ENCODE measurements at places on chromosomes 4 and X. TPM values are rescaled to one million over a fixed set of nuclear protein-coding genes. Genes with fewer than 3 reads are reported as not detected.
A peak's percentile ranks its signal among the peaks of the same experiment; 100 is the strongest.

The PKD2 gene
- 5.8 TPM for polyA plus RNA-seq

The DDX60 gene
- polyA plus RNA-seq: 28.8 TPM

The ANXA10 gene
- not detected for polyA plus RNA-seq

The MSANTD1 gene
- polyA plus RNA-seq: not detected

The VSIG1 gene
- polyA plus RNA-seq: 8.4 TPM

The ENPEP gene
- polyA plus RNA-seq: not detected

The IL2 gene
- not detected for polyA plus RNA-seq

The ELK1 gene
- polyA plus RNA-seq: 17.2 TPM

The NHS gene
- 1.0 TPM for polyA plus RNA-seq

The ARAF gene
- 74.5 TPM for polyA plus RNA-seq

The CLDN22 gene
- polyA plus RNA-seq: not detected

The TCP11X2 gene
- not detected for polyA plus RNA-seq

DNA sequence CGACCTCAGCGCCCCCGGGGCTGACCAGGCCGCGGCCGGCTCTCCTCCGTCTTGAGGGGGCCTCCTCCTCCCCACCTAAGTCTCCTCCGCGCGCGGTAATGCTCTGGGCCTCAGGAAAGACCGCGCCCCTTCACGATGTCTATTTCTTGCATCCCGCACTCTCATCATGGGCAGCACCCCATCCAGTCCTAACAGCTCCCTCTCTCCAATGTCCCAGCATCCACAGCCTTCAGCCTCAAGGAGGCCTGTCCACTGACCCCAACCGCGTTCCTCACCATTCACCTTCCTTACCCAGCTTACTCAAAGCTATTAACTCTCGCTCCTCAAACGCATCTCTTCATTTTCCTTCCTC is 77.5 kb downstream of the MAGED4 start:
- DNase-seq: no peak
- peaks cover 18% of the 10 kb centered on the region for H3K4me1 ChIP-seq
- H3K27ac ChIP-seq: peak overlapping the region; percentile 99
- H3K27me3 ChIP-seq: peaks cover 2% of the 10 kb centered on the region
- peak overlapping the region; percentile 95 for H3K4me3 ChIP-seq
- H3K36me3 ChIP-seq: no peaks in the 10 kb centered on the region

DNA sequence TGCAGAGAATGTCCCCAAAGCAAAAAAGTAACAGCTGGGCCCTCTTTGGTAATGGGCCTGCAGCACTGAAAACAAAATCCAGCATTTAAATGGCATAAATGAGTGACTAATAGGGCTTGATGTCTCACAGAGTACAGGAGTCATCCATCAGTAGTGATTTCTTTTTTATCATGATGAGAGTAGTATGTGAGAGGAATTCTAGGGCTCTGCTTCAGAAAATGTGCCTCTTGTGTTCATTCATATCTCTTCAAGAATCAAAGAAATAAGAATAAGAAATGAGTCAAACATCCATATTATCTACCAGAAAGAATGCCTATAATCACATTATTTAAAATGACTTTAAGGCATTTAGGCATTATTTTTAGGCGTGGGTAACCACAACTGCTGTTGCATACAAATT is 792.9 kb upstream of the HTR2C start:
- H3K27me3 ChIP-seq: no peaks in the 10 kb centered on the region
- no peak for DNase-seq
- H3K27ac ChIP-seq: no peak overlapping the region
- no peaks in the 10 kb centered on the region for H3K36me3 ChIP-seq
- no peaks in the 10 kb centered on the region for H3K4me1 ChIP-seq

DNA sequence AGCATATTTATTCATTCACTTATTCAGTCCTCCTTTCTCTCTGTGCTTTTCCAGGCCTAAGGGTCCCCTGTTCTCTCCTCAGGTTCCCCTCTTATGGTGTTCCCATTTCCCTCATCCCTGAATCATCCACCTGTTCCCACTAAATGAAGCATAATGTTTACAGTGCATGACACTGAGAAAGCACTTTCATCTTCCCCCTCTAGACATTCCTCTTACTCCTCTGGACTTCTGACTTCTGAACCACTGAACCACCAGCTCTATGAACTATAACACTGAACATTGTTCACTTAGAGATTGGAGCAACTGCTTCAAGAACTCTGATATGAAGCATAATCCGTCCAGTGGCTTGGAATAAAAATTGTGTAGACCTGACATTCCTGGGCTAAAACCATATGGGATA is 59.5 kb downstream of the CD38 start:
- H3K4me1 ChIP-seq: peaks cover 2% of the 10 kb centered on the region
- no peak overlapping the region for H3K4me3 ChIP-seq
- H3K27me3 ChIP-seq: no peaks in the 10 kb centered on the region
- H3K27ac ChIP-seq: no peak overlapping the region

- no peak overlapping the region for H3K4me3 ChIP-seq
- H3K27ac ChIP-seq: no peak overlapping the region
- no peak for DNase-seq
- peaks cover 5% of the 10 kb centered on the region for H3K27me3 ChIP-seq
- no peaks in the 10 kb centered on the region for H3K4me1 ChIP-seq
Measured at GRCh38 chrX:1327651-1328304, 8.8 kb upstream of the IL3RA start.

DNA sequence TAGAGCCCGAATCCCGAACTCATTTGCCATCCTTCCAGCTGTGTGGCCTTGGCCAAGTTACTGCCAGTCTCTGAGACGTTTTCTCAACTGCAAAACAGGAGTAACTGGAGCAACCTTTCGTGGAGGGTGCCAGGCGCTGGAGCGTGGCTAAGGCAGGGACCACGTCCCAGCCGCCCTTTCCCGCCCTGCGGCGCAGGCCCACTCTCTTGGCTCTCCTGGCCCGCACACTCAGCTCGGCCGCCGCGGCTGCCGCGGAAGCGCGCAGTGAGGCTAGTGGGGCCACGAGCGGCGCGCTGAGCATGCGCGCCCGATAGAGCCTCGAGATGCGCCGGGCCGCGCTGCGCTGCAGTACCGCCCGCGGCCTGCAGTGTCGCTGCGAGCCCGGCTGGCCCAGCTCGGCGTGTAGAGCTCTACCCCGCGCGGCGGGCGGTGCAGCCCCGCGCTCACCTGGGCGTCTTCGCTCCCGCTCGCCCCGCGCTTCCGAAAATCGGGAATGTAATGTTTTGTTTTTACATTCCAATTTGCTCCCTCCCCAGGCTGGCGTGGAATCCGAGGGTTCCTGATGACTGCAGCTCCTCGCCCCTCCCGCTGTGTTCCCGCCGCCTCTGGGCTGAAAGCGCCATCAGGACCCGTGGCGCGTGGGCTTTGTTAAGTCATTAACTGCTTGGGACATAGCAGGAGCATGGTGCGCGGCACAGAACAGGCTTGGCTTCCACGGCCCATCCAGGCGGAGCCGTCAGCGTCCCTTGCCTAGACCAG is 4.0 kb upstream of the ZNF518B start:
- no peaks in the 10 kb centered on the region for H3K36me3 ChIP-seq
- peaks cover 28% of the 10 kb centered on the region for H3K4me1 ChIP-seq
- peak overlapping the region; percentile 13 for H3K27ac ChIP-seq
- H3K27me3 ChIP-seq: peaks cover 25% of the 10 kb centered on the region
- peak; percentile 67 for DNase-seq

DNA sequence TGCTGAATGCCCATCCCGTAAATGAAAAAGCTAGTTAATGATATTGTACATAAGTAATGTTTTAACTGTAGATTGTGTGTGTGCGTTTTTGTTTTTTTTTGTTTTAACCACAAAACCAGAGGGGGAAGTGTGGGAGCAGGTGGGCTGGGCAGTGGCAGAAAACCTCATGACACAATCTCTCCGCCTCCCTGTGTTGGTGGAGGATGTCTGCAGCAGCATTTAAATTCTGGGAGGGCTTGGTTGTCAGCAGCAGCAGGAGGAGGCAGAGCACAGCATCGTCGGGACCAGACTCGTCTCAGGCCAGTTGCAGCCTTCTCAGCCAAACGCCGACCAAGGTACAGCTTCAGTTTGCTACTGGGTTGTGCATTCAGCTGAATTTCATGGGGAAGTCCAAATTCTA is at the start of gene SPP1:
TSS of gene SPP1 (plus strand) at position 249 of the 400 bp plus-strand sequence. CDS start 1,182 bp downstream, outside the sequence.
- H3K27me3 ChIP-seq: peaks cover 32% of the 10 kb centered on the region
- H3K27ac ChIP-seq: no peak within 1 kb of the TSS
- DNase-seq: no peak
- no peaks in the 10 kb centered on the region for H3K36me3 ChIP-seq
- H3K4me3 ChIP-seq: no peak within 1 kb of the TSS

DNA sequence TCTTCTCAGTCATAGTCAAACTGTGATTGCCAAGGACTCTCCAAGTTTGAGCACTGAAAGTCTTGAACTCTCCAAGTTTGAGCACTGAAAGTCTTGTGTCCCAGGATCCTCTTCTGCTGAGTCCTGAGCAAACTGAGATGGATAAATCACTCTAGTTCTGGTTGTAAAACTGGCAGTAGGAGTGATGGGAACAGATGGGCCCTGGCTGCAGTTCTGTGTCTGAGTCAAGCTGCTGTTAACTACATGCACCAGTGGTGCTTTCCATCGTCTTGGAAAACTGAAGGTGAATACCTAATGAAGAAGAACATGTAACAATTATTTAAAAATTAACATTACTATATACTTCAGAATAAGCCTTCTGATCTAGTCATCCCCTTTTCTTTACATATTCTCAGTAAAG is 27.6 kb upstream of the KCNIP4 start:
- no peak overlapping the region for H3K27ac ChIP-seq
- H3K4me1 ChIP-seq: no peaks in the 10 kb centered on the region
- no peak overlapping the region for H3K4me3 ChIP-seq
- DNase-seq: no peak
- H3K27me3 ChIP-seq: no peaks in the 10 kb centered on the region
- no peaks in the 10 kb centered on the region for H3K36me3 ChIP-seq

GRCh38 chrX:132676102-132676501 is 187.3 kb upstream of the MBNL3 start:
- H3K27ac ChIP-seq: no peak overlapping the region
- no peak overlapping the region for H3K4me3 ChIP-seq
- peaks cover under 1% of the 10 kb centered on the region for H3K27me3 ChIP-seq
- H3K4me1 ChIP-seq: no peaks in the 10 kb centered on the region

DNA sequence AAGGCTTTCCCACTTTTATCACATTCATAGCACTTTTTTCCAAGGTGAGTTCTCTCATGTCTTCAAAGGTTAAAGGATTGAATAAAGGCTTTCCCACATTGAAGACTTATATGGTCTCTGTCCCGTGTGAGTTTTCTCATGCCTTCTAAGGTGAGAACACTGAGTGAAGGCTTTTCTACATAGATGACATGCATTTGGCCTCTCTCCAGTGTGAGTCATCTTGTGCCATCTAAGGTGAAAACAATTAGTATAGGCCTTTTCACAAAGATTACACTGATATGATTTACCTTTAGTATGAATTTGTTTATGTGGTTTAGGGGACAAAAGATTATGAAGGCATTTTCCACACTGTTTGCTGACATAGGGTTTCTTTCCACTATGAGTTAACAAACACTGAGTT is 21.2 kb downstream of the USP17L30 start:
- DNase-seq: no peak
- no peaks in the 10 kb centered on the region for H3K36me3 ChIP-seq
- H3K27ac ChIP-seq: no peak overlapping the region
- peaks cover 3% of the 10 kb centered on the region for H3K4me1 ChIP-seq

GRCh38 chr4:152667781-152668180 is 12.0 kb downstream of the TMEM154 start:
- peaks cover 45% of the 10 kb centered on the region for H3K4me1 ChIP-seq
- H3K27ac ChIP-seq: no peak overlapping the region
- H3K27me3 ChIP-seq: no peaks in the 10 kb centered on the region
- H3K36me3 ChIP-seq: peaks cover 10% of the 10 kb centered on the region
- DNase-seq: no peak

DNA sequence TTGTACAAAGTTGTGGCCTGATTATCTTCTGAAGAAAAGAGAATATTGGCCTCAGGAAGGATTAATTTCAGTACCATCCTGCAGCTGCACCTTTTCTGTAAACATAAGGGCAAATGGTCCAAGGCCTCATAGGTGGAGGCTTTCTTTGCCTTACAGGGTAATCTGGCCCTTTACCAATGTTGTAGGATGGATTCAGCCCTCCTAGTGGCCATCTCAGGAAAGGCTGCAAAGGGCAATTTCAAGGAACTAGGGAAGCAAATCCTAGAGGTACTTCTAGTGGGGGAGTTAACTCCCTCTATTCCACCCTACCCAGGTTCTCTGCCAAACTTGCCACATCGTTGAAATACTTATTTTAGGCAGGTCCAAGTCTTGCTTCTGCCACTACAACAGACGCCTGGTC is 57.6 kb downstream of the UGT2B11 start:
- H3K27ac ChIP-seq: no peak overlapping the region
- no peaks in the 10 kb centered on the region for H3K4me1 ChIP-seq
- no peaks in the 10 kb centered on the region for H3K36me3 ChIP-seq
- H3K27me3 ChIP-seq: no peaks in the 10 kb centered on the region
- no peak overlapping the region for H3K4me3 ChIP-seq

- H3K36me3 ChIP-seq: no peaks in the 10 kb centered on the region
- no peaks in the 10 kb centered on the region for H3K27me3 ChIP-seq
- no peaks in the 10 kb centered on the region for H3K4me1 ChIP-seq
- no peak for DNase-seq
- no peak overlapping the region for H3K4me3 ChIP-seq
- H3K27ac ChIP-seq: no peak overlapping the region
Measured at GRCh38 chr4:86561256-86561655, 32.9 kb upstream of the PTPN13 start.

DNA sequence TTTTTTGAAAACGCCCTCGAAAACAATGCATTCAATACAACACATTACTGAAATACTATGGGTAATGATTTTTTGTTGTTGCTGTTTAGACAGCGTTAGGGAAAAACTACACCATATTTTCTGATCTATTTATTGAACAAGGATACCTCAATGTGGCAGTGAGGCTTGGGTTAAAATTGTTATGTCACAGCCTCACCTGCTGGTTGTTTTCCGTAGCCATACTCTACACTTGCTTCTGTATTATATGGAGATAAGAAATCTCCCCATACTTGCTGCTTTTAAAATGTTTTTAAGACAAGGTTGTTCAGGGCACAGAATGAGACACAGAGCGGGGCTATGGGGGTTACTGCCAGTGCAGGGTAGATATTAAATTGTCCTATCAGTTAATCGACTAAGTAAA is 221.6 kb upstream of the FTHL17 start:
- H3K4me1 ChIP-seq: no peaks in the 10 kb centered on the region
- H3K4me3 ChIP-seq: no peak overlapping the region
- no peak for DNase-seq
- H3K36me3 ChIP-seq: no peaks in the 10 kb centered on the region

GRCh38 chr4:56086073-56086541 is 137.4 kb downstream of the CEP135 start:
- H3K27me3 ChIP-seq: peaks cover 2% of the 10 kb centered on the region
- DNase-seq: no peak
- no peaks in the 10 kb centered on the region for H3K36me3 ChIP-seq
- H3K4me3 ChIP-seq: no peak overlapping the region
- H3K4me1 ChIP-seq: no peaks in the 10 kb centered on the region

- no peak overlapping the region for H3K4me3 ChIP-seq
- no peak overlapping the region for H3K27ac ChIP-seq
- H3K27me3 ChIP-seq: peaks cover 4% of the 10 kb centered on the region
- H3K4me1 ChIP-seq: no peaks in the 10 kb centered on the region
Measured at GRCh38 chrX:40524423-40524822, 56.3 kb upstream of the ATP6AP2 start.

DNA sequence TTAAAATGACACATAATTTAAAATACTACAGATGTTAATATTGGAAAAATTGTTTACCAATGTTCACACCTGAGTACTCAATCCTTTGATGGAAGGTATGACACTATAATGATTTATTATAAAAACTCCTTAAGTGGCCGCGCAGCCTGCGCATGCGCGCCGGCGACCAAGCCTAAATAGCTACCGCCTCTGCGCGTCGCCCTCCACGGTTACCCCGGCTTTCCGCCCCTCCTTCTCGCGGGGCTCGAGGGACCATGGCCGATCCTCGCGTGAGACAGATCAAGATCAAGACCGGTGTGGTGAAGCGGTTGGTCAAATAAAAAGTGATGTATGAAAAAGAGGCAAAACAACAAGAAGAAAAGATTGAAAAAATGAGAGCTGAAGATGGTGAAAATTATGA is 170.2 kb downstream of the DMD start:
- no peak for DNase-seq
- no peaks in the 10 kb centered on the region for H3K27me3 ChIP-seq
- H3K27ac ChIP-seq: no peak overlapping the region
- no peak overlapping the region for H3K4me3 ChIP-seq

Data from naive thymus-derived CD8-positive, alpha-beta T cell (primary cell).